ENCODE measurements at places on chromosomes 12 and 14. TPM values are rescaled to one million over a fixed set of nuclear protein-coding genes. Genes with fewer than 3 reads are reported as not detected.
A peak's percentile ranks its signal among the peaks of the same experiment; 100 is the strongest.

DNA sequence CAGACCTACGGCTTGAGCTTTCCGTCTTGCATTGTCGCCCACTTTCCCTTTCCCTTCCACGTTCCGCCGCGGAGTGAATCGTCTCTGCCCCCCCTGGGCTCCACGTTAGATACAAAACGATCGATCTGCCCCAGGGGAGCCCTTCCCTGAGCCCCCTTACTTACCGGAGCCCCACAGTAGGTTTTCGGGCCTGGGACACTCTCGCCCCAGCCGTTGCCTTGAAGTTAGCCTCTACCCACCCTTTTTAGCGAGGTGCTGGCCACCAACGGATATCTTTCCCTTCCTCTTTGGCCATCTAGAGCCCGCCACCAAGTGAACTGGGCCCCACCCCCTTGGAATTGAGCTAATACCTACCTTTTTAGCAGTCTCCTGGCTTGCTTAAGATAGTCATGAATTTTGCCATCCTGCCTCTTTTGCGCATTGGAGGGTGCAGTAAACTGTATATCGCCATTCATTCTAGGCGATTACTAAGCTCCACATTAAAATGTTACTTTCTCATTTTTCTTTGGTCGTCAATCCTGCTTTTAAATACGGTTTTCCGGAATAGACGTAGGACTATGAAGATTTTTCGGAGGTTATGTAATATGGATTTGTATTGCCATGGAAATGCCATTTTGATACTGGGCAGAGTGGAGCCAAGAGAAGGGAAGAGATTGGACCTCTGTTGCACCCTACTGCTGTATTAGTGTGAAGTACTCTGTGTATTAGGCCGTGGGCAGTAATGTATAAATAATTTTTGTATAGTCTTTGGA, 764 bp downstream of the RBM25 start:
- H3K36me3 ChIP-seq = peaks cover 5% of the 10 kb centered on the region
- peak overlapping the region; percentile 95 for H3K4me3 ChIP-seq
- no peaks in the 10 kb centered on the region for H3K4me1 ChIP-seq
- DNase-seq = peak; percentile 60
- peak overlapping the region; percentile 95 for H3K27ac ChIP-seq

- no peak overlapping the region for H3K27ac ChIP-seq
- DNase-seq = no peak
- no peaks in the 10 kb centered on the region for H3K27me3 ChIP-seq
- peaks cover 24% of the 10 kb centered on the region for H3K4me1 ChIP-seq
- H3K4me3 ChIP-seq = no peak overlapping the region
- peaks cover 21% of the 10 kb centered on the region for H3K36me3 ChIP-seq
Measured at GRCh38 chr12:6386038-6386437, 2.1 kb downstream of the LTBR start.

- peaks cover 2% of the 10 kb centered on the region for H3K36me3 ChIP-seq
- H3K27me3 ChIP-seq = no peaks in the 10 kb centered on the region
- H3K4me3 ChIP-seq = no peak overlapping the region
- H3K27ac ChIP-seq = no peak overlapping the region
- no peaks in the 10 kb centered on the region for H3K4me1 ChIP-seq
Measured at GRCh38 chr12:100329800-100330199, 27.1 kb upstream of the SLC17A8 start.

The PLEK2 gene
- 10.8 TPM for total RNA-seq

The A2M gene
- 971 TPM for total RNA-seq

The BATF gene
- 3.7 TPM for total RNA-seq

The MYF6 gene
- not detected for total RNA-seq

Data from kidney (tissue), 22 donors.